ENCODE measurements at places on chromosomes 6 and 20. TPM values are rescaled to one million over a fixed set of nuclear protein-coding genes. Genes with fewer than 3 reads are reported as not detected.

Gene BNIP5
- total RNA-seq = not detected

Gene OR2H2
- not detected for total RNA-seq

DNA sequence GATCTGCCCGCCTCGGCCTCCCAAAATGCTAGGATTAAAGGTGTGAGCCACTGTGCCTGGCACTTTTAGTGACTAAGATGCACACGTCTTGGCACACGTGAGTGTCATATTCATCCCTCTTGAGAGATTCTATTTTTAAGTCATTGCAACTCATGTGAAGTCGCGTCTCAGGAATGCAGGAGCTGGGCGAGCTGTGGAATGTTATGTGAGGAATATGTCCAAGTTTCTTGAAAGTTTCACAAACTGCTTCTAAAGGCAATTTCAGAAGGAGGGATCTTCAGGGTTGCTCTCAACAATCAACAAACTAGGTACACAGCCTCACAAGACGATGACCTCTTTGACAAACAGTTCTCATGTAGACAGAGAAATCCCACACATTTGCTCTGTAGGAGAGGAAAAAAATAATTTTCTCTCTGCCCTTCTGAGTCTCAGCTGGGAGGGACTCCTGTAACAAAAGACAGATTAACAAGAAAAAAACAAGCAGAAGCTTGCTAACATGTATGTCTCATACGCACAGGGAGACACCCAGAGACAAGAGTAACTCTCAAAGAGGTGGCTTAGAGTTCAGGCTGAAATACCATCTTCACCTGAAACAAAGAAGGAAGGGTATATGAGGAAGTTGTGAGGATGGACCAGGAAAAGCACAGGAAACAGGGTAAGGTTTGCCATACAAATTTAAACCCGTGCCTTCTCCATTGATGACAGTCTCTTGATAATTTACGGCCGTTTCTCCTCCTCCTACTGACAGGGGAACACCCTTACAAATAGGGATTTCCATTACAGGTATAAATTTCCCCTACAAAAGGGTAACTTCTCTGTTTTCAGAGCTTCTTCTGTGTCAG lies 45.3 kb upstream of the FAM50B start:
- H3K36me3 ChIP-seq = no peaks in the 10 kb centered on the region
- no peak for DNase-seq
- H3K4me1 ChIP-seq = no peaks in the 10 kb centered on the region
- no peak overlapping the region for H3K4me3 ChIP-seq

DNA sequence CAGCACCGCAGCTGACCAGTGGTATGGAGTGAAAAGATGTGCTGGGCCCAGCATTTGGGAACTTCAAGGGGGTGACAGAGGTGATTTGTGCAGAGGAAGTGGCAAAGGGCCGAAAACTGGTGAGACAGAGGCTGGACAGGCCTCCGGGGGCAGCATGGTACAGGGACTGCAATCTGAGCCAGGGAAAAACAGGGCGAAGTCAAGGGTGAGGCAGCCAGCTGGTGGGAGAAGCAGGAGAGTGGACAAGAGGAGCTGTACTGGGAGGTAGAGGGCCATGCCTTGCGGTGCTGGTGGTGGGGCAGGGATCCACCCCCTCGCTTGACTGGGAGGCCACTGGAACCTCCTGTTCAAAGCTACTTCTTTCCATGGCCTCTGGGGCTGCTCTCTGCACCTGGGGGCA lies 7.3 kb upstream of the GFRA4 start:
- H3K4me1 ChIP-seq = peaks cover 9% of the 10 kb centered on the region
- H3K27ac ChIP-seq = no peak overlapping the region
- no peak overlapping the region for H3K4me3 ChIP-seq
- no peaks in the 10 kb centered on the region for H3K36me3 ChIP-seq

DNA sequence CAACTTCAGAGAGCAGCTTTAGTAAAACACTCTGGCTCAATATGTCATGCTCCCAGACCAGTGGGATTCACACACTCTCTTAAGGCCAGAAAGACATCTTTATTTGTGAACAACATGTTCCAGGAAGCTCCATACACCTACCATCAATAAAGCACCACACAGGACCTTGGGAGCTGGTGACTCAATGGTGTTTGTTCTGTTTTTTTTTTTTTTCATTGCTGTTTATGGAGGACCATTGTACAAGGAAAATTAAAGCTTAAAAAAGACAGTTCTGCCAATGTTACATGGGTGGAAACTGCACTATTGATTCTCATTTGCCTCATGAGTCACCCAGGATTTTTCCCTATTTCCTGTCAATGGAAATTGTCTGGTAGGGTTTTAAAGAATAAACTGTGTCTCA lies 36.3 kb upstream of the TENT5A start:
- no peak overlapping the region for H3K4me3 ChIP-seq
- no peaks in the 10 kb centered on the region for H3K36me3 ChIP-seq
- no peak for DNase-seq
- no peaks in the 10 kb centered on the region for H3K4me1 ChIP-seq
- no peaks in the 10 kb centered on the region for H3K27me3 ChIP-seq

DNA sequence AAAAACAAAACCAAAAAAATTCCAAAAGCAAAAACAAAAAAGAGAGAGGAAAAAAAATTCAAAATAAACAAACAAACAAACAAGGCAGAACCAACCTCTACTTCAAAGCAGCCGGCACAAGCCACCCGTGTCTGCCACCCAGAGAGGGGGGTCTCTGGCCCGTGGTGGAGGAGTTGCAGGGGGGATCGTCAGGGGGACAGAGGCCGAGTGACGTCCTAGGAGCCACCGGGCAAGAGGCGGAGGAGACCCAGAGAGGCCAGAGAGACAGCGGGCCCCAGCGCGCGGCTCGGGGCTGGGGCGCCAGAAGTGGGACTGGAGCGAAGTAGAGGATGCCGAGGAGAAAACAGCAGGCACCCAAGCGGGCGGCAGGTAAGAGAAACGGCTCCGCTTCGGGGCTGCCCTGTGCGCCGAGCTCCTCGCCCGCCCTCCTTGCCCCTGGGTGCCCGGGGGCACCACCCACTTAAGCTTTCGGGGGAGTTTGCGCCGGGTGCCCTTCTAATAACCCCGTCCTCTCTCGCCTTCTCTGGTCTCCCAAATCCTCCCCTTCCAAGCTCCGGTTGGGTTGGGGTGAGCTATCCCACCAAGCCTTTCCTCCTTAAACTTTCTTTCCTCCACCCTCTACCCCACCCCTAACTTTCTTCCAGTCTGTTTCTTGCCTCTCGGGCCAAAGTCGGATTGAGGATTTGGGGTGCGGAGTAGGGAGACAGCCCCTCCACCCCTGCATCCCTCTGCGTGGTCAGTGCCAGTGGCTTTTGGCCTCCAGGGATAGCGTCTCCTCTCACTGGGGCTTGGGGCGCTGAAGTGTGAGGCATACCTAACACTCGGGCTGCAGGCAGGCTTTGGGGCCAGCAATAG lies 1.0 kb downstream of the TSHZ2 start:
- H3K4me1 ChIP-seq = peaks cover 6% of the 10 kb centered on the region
- no peak for DNase-seq
- H3K27me3 ChIP-seq = no peaks in the 10 kb centered on the region
- H3K36me3 ChIP-seq = no peaks in the 10 kb centered on the region
- H3K27ac ChIP-seq = no peak overlapping the region

DNA sequence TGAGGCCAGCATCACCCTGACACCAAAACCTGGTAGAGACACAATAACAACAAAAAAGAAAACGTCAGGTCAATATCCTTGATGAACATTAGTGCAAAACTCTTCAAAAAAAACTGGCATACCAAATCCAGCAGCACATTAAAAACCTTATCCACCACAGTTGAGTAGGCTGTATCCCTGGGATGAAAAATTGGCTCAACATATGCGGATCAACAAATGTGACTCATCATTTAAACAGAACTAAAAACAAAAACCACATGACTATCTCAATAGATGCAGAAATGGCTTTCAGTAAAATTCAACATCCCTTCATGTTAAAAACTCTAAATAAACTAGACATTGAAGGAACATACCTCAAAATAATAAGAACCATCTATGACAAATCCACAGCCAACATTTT lies 59.6 kb upstream of the PHIP start:
- no peak overlapping the region for H3K4me3 ChIP-seq
- no peaks in the 10 kb centered on the region for H3K27me3 ChIP-seq
- no peak overlapping the region for H3K27ac ChIP-seq
- no peaks in the 10 kb centered on the region for H3K4me1 ChIP-seq

Measured in CD8-positive, alpha-beta memory T cell (primary cell).